ENCODE measurements at places on chromosomes 7 and 10. TPM values are rescaled to one million over a fixed set of nuclear protein-coding genes. Genes with fewer than 3 reads are reported as not detected.

DNA sequence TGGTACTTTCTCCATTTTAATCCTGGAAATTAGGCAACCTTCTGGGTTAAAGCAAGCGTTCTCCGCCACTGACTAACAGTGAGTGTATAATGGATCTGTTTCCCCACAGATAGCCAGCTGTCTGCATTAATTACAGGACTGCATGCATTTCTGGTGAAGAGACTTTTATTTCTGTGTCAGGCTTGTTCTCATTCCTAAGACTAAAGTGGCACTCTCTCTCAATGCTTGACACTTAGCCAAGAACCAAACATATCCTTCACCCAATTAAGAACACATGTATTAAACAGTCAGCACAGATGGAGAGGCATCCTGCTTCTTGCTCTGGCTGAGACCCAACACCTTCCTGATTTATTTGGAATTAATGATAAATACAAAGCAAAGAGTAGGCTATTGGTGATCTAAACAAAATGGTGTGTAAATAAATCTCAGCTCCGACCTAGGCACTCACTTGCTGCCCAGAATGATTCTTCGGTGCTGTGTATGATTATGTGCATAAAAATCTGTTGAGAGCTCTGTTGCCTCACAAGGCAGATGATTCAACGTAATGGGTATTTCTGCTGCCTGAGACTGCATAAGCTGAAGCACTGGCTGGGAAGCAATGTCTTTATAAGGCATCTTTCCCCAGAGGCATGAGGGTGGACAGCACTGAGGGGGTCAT is 16.8 kb downstream of the CALU start:
- no peak for DNase-seq

DNA sequence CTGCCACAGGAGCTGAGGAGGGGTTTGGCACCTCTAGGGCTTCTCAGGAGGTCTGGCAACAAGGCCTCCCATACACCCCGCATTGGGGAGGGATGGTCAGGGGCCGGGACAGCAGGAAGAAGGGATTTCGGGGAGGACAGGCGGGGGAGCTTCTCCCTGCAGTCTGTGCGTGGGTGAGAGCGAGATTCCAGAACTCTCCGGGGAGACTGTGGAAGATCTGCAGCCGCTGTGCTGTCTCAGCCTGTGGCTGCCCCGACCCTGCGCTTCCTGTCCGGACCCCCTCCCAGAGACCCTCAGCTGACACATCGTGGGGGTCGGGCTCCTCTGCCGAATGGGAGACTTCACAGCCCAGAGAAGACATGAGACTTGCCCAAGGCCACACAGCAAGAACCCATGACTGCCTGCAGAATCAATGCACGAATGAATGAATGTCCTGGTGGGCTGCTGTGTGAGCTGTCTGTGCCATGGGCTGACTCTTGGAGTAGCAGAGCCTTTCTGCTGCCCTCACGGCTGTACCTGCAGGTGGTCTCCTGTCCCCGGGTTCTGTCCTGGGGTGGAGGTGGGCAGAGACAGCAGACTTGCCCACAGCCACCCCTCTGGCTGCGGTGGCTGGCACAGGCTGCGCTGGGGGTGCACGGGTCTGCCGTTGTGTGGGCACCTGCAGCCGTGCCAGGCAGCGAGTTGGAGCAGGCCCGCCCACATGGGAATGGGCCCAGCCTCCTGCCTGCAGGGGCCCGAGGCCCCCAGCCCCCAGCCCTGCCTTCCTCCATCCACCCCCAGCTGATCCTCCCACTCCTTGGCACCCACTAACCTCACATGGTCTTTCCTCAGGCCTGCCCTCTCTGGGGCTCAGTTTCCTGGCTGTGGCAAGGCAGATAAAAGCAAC is 16.3 kb upstream of the LFNG start:
- DNase-seq, result no peak

DNA sequence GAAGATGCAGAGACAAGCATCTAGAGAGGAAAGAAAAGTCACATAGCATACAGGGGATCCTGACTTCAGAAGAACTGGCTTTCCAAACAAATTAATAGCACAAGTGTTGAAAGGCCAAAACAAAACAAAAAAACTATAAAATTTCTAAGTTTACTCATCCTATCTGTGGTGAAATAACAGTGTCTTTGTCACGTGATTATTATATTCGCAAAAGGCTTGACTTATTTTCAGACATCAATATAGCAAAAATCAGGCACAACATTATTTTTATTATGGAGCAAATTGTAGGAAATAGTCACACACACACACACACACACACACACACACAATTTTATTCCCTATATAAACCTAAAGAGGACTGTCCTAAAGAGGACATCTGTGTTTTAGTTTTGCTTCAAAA is 272.3 kb downstream of the CNTNAP2 start:
- DNase-seq, result no peak

DNA sequence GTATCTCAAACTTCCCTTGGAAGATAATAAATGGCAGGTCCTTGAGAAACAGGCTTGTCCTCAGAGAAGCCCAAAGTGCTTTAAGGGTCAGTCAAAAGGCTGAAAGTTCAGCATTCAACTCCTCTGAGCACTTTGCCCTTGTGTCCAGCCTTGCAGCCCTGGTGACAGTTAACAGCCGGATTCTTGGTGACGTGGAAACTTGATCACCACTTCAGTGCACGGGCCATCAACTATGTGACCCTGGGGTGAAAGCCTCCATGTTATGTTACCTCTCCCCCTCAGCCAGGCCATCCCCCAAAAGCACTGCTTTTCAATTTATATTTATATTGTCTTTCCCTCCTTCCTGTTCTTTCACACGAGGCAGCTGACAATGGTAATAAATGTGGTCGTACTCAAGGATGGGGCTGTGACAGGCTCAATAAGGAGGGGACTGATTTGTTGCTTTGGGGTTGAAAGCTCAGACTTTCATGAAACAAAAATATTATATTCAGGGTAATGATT is 164.0 kb upstream of the NRP1 start:
- DNase-seq, result no peak

INA gene
- total RNA-seq, result 9.2 TPM

NHLRC2 gene
- 51.8 TPM for total RNA-seq

PI4K2A gene
- total RNA-seq, result 38.3 TPM

Measured in kidney epithelial cell (primary cell).